NCI-H510A treated with DMSO at 0.1 percent for 48 hours (cell line): ENCODE measurements at places on chromosomes 16 and 17.

GRCh38 chr17:3972281-3972731, 8.1 kb upstream of the ATP2A3 start:
- no peak for DNase-seq

DNA sequence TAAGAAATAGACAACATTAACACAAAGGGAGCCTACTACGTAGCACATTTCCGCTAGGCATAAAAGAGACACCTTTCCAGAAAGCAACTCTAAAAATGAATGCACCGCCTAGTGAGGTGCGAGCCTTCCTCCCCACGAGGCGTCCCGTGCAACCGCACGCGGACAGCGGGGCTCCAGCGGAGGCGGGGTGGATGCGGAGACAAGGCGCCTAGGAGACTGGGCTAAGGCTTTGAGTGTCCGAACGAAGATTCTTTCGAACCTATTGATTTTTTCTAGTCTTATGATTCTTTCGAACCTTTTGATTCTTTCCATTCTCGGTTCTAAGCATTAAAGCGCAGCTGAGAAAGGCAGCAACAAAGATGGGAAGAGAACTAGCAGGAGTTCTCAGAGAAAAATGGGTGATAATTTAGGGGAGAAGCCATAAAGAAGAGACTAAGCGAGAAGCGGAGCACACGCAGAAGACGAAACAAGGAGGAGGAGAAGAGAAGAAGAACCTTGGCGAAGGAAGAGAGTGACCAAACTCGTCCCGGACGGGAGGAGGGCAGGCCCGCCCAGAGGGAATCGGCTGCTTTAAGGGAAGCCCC, 394 bp upstream of the CPD start:
- no peak for DNase-seq

DNA sequence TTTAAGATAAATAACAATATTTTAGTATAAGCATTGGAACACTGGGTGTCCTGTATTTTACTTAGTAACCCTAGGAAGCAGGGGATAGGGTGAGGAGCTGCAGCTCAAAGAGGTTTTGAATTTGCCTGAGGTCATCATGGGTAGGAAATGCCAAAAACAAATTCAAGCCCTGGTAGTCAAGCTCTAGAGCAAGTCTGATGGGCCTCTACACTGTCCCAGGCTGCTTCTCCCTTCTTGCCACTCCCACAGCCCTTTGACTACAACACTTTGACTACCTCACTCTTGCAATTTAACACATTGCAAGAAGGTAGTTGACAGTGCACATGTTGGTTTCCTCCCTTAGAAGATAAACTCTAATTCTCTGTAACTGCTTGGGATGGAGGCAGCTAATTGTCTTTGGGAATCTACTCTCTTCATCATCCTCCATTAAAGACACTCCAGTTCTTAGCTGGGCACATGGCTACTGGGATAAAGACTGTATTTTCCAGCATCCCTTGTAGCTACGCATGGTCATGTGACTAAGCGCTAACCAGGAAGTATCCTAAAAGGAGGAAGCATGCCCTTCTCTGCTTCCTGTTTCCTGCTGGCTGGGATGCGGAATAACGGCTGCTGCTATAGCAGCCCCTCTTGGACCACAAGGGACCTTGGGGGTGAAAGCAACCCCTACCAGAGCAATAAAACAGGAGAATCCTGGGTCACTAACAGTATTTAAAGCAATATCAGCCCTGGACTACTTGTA, 30.7 kb upstream of the SSTR2 start:
- DNase-seq = no peak

DNA sequence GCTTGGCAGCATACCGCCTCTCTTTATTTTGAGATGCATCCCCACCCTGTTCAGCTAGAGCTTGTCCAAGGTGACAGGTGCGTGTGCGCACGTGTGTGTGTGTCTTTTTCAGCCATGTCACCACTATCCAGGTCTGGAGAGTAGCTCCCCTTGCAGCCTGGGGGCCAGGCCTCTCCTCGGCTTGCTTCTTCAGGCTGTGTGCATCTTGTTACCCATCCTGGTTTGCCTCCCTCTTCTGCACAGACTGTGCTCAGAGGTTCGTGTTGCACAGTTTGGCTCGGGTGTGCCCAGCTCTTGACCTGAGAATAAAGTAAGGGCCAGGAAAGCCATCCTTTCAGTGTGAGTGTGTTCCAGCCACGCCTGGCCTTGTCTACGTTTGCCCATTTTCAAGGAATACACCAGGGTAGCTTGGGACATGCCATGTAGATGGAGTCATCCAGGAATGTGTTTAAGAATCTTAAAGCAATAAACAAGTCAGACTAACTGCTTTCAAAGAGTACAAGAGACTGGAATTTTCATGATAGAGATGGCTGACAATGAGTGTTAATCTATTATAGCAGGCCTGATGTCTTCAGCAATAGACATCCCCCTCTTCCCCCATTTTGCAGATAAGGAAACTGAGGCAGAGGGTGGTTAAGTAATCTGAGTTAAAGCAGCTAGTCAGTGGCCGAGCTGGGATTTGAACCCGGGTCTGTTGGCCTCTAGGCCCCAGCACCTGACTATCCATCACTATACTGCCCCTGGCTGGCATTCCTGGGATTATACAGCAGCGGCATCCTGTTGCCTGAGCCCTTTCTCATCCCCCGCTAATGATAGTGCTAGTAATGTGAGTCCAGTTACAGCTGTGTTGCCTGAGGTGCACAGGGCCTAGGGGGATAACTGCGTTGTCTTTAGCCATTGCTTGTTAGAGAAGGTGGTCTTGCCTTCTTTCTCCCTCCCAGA, 77.9 kb downstream of the KSR1 start:
- no peak for DNase-seq

DNA sequence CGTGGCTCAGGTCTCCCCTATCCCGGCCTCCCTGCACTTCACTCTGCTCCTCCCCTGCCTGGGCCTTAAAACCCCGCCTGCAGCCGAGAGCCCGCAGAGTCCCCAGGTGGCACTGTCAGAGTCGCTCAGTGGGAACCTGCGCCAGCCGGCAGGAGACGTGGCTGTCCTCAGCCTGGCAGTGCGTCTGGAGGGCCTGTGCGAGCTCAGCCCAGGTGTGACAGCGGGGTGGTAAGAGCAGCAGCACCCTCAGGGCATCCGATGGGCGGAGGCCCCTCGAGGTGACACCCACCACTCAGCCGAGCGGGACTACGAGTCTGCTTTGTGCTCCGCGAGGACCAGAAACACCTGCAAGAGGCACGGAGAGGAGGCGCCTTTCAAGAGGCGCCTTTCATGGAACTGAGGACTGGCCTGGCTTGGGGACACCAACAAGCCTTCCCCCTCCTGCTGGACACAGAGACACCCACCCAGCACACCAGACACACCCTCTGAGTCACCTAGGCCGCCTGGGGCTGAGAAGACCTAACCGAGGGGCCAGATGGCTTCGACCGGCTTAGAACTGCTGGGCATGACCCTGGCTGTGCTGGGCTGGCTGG, at the start of gene CLDN9:
TSS of gene CLDN9 (plus strand) at position 96 of the 593 bp plus-strand sequence. CDS start at position 536, 440 bp downstream.
- peak; percentile 75 for DNase-seq

DNA sequence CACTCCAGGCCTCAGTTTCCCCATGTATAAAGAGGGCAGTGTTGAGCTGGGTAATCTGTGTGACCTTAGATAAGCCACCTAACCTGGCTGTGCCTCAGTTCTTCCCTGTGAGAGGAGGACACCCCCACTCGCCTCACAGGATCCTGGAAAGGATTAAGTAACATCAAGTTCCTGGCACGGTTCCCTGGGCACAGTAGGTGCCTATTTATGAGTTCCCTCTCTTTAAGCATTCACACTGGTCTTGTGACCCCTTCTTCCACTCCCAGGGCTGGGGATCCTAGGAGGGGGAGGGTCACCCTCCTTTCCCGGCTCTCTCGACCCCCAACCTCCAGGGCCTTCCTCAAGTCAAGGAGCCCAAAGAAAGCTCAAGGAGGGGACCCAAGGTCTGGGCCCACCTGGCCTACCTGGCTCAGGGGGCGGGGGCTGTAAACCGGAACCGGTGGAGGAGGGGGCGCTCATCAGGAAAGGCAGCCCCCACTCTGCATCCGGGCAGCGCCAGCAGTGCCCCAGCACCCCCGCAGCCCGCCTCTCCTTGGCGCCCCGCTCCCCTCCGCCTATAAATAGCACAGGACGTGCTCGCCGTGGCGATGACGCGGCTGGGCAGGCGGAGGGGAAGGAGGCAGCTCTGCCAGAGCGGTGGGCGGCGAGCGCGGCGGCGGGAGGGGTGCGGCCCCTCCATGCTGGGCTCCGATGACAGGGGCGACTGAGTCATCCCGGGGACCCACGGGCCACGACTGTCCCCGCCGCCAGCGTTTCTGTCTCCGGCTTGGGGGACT, 9.4 kb downstream of the RPL19 start:
- DNase-seq = no peak

- no peak for DNase-seq
These were observed 166.9 kb downstream of the SEC14L1 start for GRCh38 chr17:77307479-77308198.

GRCh38 chr16:82033006-82033405, 2.0 kb upstream of the HSD17B2 start:
- DNase-seq = peak; percentile 7

DNA sequence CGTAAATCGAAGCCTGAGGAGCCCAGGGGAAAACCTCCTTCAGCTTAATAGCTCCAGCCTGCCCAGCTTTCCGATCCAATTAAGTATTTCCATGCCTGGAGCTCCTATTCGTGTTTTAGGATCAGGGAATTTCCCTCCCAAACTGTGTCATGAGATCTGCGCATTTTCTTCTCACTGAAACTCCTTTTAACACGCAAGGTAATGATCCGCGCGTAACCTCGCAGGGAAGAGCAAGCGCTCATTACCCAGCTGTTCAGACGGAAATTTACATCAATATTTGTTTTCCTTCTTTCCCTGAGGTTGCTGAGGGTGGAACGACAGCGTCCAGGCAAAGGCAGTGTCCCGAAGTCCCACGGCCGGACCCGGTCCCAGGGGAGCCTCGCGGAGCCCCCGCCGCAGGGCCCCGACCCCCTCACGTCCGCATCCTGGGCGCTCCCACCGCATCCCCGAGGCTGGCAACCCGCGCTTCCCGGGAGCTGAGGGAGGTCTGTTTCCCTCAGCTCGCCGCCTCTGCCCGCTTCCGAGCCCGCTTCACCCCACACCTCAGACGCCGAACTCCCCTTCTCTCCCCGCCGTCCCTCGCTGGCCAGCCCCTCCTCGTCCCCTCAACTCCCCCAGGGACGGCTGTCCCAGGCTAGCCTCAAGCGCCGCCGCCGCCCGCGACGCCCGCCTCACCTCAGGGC, 415 bp downstream of the ABCA5 start:
- peak; percentile 60 for DNase-seq

GRCh38 chr17:80274331-80274730, 13.7 kb downstream of the RNF213 start:
- DNase-seq = no peak

- no peak for DNase-seq
These were observed 263.7 kb downstream of the MAP2K6 start for GRCh38 chr17:69678206-69678605.

GRCh38 chr16:65524997-65525396, 403.1 kb upstream of the CDH11 start:
- DNase-seq = no peak

DNA sequence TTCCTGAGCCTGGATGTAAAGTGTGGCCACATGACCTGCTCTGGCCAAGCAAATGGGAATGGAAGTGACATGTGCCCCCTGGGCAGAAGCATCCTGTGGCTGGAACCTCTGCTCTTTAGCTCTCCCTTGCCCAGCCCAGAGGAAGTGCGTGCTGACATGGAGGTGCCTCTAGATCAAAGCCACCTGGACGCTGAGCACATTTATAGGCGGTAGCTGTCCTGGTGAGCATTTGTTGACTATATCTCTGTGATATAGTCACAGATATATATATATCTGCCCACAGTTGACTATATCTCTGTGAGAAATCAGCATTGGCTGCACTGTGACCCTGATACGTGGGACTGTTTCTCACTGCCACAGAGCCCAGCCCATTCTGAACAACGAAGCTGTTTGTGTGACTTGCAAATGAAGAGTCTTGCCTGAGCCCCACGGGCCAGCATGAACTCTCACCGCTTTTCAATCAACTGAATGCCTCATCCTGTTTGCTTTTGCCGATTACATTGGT, 118.8 kb downstream of the C16orf95 start:
- DNase-seq = no peak

GRCh38 chr17:17641621-17642409, 39.4 kb upstream of the RAI1 start:
- peak; percentile 87 for DNase-seq
